Omental fat pad (tissue), 4 donors: ENCODE measurements at places on chromosomes 12 and 14.

GRCh38 chr12:94725375-94726168, 75.2 kb upstream of the TMCC3 start:
- DNase-seq, result no peak

DNA sequence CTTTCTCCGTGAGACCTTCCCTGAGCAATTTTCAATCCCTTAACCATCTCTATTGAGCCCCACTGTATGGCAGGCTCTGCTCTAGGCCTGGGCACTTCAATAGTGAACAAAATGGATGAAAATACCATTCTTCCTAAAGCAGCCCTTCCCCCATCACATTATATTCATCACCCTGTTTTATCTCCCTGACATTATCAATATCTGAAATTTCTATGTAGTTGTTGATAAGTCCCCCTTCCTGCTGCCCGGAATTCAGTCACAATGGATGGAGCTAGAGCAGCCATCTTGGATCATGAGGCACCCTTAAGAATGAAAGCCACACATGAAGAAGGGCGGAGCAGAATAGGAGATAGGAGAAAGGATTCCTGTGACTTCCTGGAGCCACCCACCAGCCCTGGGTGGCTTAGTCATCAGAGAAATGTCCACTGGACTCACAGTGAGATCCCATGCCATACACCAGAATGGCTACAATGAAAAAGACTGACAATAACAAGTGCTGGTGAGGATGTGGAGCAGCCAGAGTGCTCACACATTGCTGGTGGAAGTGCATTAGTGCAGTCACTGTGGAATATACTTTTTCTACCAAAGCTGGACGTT, 33.9 kb downstream of the SCARB1 start:
- DNase-seq, result no peak

- no peak for DNase-seq
Observed at GRCh38 chr12:2892246-2892645, 1.6 kb downstream of the TULP3 start.

- DNase-seq, result no peak
Observed at GRCh38 chr12:74663958-74664357, 126.3 kb downstream of the ATXN7L3B start.

- DNase-seq, result no peak
Observed at GRCh38 chr14:90665321-90666000, 150.8 kb downstream of the TTC7B start.

DNA sequence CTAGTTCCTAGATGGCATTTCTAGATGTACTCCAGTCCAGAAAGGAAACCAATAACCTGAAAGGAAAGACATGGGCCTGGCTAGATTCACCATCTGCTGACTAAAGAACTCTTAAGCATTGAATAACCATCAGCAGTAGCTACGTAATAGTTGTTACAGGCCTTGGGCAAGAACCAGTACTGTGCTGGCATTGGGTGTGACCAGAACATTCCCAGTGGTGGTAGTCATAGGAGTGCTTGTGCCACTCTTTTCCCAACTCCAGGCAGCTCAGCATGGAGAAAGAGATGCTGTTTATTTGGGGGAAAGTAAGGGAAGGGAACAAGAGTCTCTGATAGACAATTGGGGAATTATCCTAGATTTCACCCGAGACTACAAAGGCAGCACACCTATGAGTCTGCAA, 333.3 kb downstream of the SLC16A7 start:
- no peak for DNase-seq
